ENCODE measurements at places on chromosomes 5 and 9. TPM values are rescaled to one million over a fixed set of nuclear protein-coding genes. Genes with fewer than 3 reads are reported as not detected.

Gene DMGDH
- 4.2 TPM for total RNA-seq

Gene DAB2
- 52.9 TPM for total RNA-seq

DNA sequence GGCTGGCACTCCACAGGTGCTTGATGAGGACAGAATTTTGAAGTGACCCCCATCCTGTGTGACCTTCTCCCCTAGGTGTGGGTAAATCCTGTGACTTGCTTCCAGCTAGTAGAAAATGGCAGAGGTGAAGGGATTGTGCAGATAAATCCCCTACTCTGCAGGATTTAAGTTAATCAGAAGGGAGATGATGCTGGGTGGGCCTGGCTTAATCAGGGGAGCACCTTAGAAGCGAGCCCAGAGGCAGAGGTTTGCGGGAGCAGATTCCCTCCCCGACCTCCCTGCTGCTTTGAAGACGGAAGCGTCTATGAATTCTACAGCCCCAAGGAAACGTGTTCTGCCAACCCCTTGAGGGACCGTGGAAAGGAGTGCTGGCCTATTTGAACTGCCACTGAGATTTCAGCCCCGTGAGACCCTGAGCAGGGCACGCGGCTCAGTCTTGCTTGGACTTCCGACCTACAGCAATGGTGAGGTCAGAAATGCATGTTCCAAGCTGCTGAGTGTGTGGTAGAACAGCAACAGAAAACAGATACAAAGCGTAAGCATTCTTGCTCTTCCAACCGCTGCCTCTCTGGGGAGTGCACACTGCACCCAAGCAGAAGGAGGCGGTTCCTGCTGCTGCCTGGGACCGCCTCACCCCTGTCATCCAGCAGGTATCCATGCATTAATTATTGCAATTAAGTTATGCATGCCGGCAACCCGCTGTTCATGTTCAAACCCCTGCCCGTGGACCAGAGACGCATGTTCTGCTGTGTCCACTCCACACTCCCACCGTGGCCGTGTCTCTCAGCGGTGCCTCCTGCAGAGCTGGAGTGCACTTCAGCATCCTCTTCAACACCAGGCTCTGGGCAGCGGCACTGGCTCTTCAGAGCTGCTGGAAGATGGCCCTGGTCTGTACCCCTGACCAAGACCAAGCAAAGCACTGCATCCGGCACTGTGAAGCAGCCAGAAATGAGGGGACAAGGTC, 54.6 kb upstream of the RXRA start:
- H3K27ac ChIP-seq = no peak overlapping the region
- H3K4me3 ChIP-seq = no peak overlapping the region
- no peak for DNase-seq
- no peaks in the 10 kb centered on the region for H3K27me3 ChIP-seq
- H3K36me3 ChIP-seq = no peaks in the 10 kb centered on the region

GRCh38 chr5:170168002-170168401, 62.3 kb downstream of the FOXI1 start:
- no peak overlapping the region for H3K27ac ChIP-seq
- no peaks in the 10 kb centered on the region for H3K36me3 ChIP-seq
- no peaks in the 10 kb centered on the region for H3K27me3 ChIP-seq
- no peaks in the 10 kb centered on the region for H3K4me1 ChIP-seq
- no peak for DNase-seq
- H3K4me3 ChIP-seq = no peak overlapping the region
